Astrocyte (in vitro differentiated cells and primary cell): ENCODE measurements at places on chromosomes 4 and X. TPM values are rescaled to one million over a fixed set of nuclear protein-coding genes. Genes with fewer than 3 reads are reported as not detected.

- DNase-seq, result no peak
- H3K27ac ChIP-seq, result no peak overlapping the region
Observed at GRCh38 chr4:152942346-152942745, 6.2 kb downstream of the FHDC1 start.

DNA sequence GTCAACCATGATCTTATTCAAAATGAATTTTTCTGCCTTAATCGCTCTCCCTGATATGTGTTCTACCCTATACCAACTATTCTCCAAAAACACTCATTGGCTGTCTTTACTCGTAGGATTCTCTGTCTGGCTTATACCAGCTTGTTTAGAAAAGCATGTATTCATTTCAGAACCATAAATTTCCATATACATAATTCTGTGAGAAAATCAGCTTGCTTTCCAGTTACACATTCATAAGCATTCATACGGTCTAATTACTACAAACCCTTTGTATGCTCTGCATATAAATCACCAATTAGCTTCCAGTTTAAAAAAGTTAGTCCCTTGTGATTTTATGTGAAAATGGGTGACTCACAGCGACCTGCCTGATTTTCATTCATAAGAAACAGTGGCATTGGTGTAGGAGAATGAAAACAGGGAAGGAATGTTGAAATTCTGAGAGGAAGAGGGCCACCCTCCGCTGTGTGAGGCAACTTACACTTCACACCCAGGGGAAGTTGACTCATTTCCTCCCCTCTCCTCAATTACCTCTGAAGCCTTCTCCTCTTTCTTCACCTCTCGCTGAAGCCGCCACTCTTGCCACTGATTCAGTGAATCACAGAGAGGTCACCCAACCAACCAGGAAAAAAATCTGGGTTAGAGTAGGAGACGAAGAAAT lies 63.3 kb downstream of the MEPE start:
- DNase-seq, result peak; percentile 90
- H3K4me3 ChIP-seq, result no peak overlapping the region
- no peaks in the 10 kb centered on the region for H3K27me3 ChIP-seq
- H3K4me1 ChIP-seq, result peaks cover 16% of the 10 kb centered on the region
- H3K36me3 ChIP-seq, result no peaks in the 10 kb centered on the region

DNA sequence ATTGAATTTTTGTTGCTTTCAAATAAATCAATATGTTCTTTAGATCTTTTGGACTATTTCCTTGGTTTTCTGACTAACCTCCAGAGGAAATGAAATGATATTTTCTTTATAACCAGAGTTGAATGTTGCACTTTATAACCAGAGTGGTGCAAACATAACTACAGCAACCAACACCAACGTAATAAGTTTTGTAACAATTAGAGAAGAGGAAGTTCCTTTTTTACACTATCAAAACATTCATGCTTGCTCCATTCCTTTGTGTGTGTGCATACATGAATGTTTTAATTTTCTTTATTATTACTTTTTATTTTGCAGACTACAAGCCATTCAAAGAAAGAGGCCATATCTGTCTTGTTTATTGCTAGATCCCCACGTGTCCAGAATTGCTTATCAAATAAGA lies 193.0 kb upstream of the PPP3CA start:
- no peaks in the 10 kb centered on the region for H3K4me1 ChIP-seq
- DNase-seq, result no peak
- no peaks in the 10 kb centered on the region for H3K36me3 ChIP-seq
- no peak overlapping the region for H3K4me3 ChIP-seq
- H3K27ac ChIP-seq, result no peak overlapping the region

GRCh38 chr4:186009976-186010375 lies 59.0 kb upstream of the TLR3 start:
- DNase-seq, result no peak
- H3K4me1 ChIP-seq, result no peaks in the 10 kb centered on the region
- H3K4me3 ChIP-seq, result no peak overlapping the region
- no peaks in the 10 kb centered on the region for H3K27me3 ChIP-seq

- no peaks in the 10 kb centered on the region for H3K27me3 ChIP-seq
- H3K36me3 ChIP-seq, result no peaks in the 10 kb centered on the region
- H3K4me3 ChIP-seq, result no peak overlapping the region
- DNase-seq, result peak; percentile 2
- no peak overlapping the region for H3K27ac ChIP-seq
- no peaks in the 10 kb centered on the region for H3K4me1 ChIP-seq
Observed at GRCh38 chr4:106762666-106763443, 273.3 kb downstream of the DKK2 start.

DNA sequence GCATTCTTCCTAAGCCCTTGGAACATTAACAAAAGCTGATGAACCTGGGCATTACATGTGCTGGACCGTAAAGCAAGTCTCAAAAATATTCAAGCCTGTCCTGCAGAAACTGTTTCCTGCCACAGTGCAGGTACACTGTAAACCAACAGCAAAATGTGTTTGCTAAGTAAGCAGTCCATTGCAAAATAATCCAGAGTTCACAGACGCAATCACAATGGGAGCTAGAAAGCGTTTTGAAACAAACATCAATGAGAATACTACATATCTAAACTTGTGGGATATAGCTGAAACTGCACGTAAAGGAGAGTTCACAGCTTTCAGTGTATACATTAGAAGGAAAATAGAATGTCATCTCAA lies 61.6 kb downstream of the RGS12 start:
- no peak overlapping the region for H3K4me3 ChIP-seq
- H3K4me1 ChIP-seq, result no peaks in the 10 kb centered on the region
- H3K36me3 ChIP-seq, result no peaks in the 10 kb centered on the region
- DNase-seq, result no peak
- H3K27me3 ChIP-seq, result no peaks in the 10 kb centered on the region

The ARX gene
- total RNA-seq, result not detected in 2 replicates

The TCEAL6 gene
- not detected in 2 replicates for total RNA-seq

The CCSER1 gene
- 1.2 and 2.2 TPM in 2 replicates for total RNA-seq
